Activated naive CD8-positive, alpha-beta T cell treated with anti-CD3 and anti-CD28 coated beads, Interleukin-2, amount 50 U/mL, for 24 hours (primary cell): ENCODE measurements at places on chromosomes 1 and 21.

- DNase-seq: no peak
Measured at GRCh38 chr1:9331558-9332346, 39.1 kb downstream of the SPSB1 start.

DNA sequence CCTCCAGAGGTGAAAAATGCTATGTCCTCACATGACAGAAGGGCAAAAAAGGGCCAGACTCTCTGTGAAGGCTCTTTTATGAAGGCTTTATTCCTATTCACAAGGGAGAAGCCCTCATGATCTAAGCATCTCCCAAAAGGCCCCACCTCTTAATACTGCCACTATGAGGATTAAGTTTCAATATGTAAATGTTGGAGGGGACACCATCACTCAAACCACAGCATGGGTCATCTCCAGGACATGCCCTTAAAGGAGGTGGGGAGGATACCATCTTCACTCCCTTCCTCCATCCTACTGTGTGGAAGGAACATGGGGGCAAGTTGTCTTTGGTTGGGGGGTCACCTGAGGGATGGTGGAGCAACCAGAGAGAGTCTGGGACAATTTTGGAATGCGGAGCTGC is 170.1 kb downstream of the TRIM33 start:
- no peak for DNase-seq

DNA sequence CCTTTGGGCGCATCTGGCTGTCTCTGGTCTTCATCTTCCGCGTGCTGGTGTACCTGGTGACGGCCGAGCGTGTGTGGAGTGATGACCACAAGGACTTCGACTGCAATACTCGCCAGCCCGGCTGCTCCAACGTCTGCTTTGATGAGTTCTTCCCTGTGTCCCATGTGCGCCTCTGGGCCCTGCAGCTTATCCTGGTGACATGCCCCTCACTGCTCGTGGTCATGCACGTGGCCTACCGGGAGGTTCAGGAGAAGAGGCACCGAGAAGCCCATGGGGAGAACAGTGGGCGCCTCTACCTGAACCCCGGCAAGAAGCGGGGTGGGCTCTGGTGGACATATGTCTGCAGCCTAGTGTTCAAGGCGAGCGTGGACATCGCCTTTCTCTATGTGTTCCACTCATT is 2.2 kb upstream of the GJB4 start:
- DNase-seq: no peak

GRCh38 chr21:18608226-18608625 is 204.6 kb upstream of the TMPRSS15 start:
- no peak for DNase-seq

- no peak for DNase-seq
Measured at GRCh38 chr1:177283380-177283779, 112.6 kb downstream of the BRINP2 start.

DNA sequence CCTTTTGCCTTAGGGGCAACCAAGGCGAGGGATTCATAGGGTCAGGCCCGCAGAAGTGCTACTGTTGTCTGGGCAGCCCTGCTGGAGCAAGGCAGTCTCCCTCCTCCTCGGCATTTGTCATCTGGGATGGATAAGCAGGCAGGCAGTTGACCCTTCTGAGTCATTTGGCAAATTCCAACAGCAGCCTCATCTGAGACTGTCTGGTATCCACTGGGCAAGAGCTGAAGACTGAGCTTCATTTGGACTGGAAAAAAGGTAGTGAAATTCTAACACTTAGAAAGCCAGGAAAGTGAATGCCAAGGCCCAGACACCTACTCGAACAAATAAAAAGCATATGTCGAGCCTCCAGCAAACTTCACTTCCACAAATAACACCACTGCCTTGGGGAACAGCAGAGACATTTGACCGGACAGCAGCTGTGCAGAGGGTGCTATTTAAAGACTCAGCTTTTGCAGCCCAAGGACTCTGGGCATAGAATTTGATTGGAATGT is 4.0 kb upstream of the ZBTB40 start:
- DNase-seq: no peak

GRCh38 chr1:14253676-14254075 is 344.8 kb upstream of the KAZN start:
- DNase-seq: no peak

- DNase-seq: no peak
Measured at GRCh38 chr1:53153752-53154151, 11.3 kb upstream of the SLC1A7 start.

DNA sequence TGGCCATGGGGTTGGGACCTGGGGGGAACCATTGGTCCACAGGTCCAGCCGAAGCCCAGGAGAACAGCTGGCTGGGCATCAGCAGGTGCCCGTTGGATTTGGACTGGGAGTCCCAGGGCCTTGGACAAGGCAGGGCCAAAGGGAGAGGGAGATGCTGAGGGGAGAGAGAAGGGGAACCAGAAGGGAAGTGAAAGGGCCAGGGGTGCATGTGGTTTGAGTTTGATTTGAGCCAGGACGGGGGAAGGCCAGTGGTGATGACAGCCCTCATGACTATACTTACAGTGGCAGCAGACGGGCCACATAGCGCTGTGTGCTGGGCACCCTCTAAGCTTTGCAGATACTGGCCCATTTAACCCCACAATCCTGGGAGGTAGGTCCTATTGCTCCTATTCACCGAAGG is 18.8 kb downstream of the AGRN start:
- DNase-seq: no peak
